Stimulated activated CD8-positive, alpha-beta memory T cell treated with anti-CD3 and anti-CD28 coated beads, Interleukin-7, amount 100 ng/mL, for 48 hours (primary cell): ENCODE measurements at places on chromosomes 16 and 17.

DNA sequence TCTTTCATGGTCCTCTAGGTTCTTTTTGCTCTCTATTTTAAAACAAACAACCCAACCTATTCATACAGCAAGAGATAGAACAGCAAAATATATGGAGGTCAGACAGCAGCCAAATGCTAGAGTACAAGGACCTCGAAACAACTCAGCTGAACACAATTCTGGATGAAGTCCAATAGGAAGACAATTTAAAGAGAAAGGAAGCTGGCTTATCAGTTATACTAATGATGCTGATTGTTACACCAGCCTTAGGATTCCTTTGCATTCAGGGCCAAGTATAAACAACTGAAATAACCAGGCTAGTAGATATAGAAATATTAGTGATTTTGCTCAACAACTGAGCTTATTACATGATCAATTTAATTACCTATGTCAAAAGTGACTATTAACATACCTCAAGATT lies 2.5 kb downstream of the SSH2 start:
- DNase-seq, result no peak

GRCh38 chr17:59684967-59685366 lies 22.3 kb downstream of the PTRH2 start:
- no peak for DNase-seq

- DNase-seq, result no peak
Observed at GRCh38 chr17:75970011-75970523, 8.9 kb downstream of the ACOX1 start.

GRCh38 chr16:4663777-4664465 lies 29.4 kb upstream of the NUDT16L1 start:
- no peak for DNase-seq

DNA sequence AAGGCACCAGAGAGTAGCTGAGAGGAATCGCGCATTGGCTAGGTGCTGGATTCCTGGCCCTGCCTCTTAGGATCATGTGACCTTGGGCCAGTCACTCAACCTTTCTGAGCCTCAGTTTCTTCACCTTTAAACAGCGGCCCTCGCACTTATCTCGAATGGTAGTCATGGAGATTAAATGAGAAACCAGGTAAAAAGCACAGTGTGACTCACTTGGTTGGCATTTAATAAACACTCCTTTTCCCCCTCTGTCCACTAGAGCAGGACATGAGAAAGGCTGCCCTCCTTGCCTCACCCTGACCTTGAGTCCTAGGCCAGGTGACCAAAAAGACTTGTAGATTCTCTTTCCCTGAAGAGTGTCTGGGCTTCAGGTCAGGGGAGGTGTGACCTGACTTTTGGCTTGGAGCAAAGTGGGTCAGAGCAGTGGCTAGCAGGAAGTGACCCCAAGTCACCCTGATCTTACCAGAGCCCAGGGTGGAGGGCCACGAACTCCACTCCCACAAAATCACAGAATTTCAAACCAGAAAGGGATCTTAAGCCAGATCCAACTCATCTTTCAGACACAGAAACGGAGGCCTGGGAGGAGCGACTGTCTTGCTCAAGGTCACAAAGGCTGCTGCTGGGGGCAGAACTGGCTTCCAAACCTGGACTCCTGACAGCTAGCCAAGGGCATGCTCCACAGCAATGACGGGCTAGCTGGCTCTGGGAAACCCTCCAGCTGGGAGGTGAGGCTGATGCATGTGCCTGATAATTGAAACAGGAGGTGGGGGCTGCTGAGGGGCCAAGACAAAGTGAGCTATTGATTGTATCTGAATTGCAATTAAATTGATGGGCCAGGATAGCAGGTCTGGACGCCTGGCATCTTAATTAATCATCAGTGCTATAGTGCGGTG lies 65.2 kb downstream of the PIPOX start:
- no peak for DNase-seq

DNA sequence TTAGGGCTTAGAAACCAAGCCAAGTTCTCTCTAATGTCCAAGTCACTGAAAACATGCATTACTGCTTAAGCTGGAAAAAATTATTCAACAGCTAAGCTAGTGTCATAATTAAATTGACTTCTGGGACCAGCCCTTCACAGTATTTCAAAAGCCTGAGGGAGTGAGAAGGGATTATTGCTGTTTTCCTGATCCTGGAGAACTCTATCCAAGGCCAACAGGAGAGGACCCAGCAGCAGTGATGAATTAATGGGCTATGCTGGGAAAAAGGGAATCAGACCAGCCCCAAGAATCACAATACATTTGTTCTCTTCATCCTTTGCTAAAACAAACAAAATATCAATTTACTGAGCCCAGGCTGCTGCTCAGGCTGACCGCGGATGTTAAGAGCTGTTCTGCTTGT lies 34.5 kb upstream of the CLEC3A start:
- DNase-seq, result no peak

GRCh38 chr17:81121841-81122733 lies 43.2 kb upstream of the PVALEF start:
- no peak for DNase-seq

DNA sequence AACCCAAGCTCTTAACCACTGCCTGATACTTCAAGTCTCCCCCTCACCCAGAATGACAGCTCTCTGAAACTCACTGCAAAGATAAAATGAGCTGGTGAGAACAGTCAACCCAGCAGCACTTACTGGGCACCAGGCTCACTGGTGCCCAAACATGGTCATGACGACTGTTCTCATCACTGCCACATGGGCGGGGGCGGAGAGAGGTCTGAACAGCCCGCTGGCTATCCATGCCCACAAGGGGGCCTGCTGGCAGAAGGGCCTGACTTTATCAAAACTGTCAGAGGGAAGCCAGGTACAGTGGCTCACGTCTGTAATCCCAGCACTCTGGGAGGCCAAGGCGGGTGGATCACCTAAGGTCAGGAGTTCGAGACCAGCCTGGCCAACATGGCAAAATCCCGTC lies 4.0 kb downstream of the MYBBP1A start:
- no peak for DNase-seq

DNA sequence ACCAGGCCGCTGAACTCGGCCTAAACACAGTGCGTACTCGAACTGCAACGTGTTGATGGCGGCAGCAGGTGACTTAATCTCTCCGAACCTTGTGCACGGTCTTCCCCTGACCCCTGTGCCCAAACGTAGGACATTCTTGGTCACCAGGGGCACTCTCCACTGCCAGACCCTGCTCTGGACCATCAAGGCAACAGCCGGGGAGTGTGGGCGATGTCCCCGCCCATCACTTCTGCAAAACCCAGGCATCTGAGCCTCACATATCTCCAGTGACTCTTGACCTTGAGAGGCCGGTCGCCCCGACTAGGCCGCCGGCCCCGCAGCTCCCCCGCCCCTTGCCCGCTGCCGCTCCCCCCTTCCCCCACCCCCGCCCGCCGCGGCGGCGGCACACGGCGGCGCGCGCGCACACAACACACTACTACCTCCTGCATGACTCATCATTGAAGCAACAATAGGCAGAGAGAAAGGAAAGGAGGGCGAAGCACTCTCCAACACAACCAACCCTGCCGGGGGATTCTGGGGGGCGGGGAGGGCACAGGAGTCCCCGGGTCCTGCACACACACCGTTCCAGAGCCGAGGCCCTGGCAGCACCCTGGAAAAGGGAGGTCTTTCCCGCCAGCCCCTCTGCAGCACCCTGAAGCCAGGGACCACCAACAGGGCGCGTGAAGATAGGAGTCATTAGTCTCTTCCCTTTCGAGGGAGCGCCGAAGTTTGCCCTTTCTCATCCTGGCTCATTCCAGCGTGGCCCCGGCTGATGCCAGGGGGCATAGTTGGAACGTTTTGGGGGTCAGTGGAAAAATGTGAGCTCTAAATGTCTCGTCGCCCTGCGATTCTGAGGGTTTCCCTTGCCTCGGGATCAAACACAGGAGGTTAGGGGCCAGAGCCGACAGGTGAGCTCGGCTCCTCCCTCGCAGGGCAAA lies 1.9 kb downstream of the MNT start:
- DNase-seq, result no peak

- DNase-seq, result no peak
Observed at GRCh38 chr17:28551421-28552175, 826 bp downstream of the UNC119 start.

DNA sequence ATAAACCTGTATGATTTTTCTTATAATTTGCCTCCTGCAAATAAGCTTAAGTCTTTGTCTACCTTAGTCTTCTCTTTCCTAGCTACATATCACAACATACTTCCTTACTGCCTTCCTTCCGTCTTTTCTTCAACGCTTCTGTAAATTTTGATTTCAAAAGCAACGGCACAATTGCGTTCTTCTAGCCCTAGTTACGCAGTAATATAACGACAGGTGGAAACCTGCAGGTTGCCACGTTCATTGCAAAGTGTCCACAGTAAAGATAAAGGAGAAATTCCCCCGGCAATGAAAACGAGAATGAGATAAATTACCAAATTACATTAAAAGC lies 546 bp upstream of the PSMD7 start:
- no peak for DNase-seq

DNA sequence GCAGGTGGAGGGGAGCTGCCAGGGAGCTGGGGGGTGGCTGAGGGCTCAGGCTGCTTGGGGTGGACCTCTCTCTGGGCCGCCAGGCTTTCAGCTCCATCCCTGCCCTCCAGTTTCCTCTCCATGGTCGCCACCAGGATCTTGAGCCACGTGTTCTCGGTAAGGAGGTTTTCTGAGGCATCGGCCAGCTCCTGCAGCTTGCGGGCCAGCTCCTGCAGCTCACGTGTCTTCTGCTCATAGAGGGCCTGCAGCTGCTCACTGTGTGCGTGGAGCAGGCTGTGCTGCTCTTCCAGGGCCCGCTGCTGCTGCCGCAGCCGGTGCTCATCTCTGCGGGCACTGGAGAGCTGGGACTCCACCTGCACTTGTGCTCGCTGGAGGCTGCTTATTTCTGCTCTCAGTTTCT lies 11.0 kb downstream of the SNN start:
- no peak for DNase-seq

DNA sequence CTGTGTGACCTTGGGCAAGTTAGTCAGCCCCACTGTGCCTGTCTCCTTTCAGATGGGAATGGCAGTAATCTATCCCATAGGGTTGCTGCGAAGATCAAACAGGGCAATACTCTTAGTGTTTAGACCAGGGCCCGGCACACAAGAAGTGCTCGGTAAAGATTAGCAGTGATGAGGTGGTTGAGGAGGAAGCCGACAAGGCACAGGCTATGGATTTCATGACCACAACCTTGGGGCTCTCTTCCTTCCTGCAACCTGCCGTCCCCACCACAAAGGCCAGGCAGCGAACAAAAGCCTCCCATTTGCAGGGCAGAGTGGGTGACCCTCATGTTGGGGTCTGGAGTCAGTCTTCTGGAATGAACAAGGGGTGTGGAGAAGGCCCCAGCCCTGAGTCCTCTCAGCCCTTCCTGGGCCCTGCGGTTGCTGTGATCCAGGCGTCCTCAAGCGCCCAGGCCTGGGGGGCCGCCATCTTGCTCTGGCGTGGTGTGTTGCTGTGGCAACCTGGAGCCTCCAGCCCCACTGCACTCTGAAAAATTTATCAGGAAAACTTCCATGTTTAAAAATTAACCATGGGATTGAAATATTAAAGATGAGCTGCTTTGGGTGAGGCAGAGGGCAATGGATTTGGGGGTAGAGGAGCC lies 9.8 kb downstream of the ADAM11 start:
- DNase-seq, result no peak

DNA sequence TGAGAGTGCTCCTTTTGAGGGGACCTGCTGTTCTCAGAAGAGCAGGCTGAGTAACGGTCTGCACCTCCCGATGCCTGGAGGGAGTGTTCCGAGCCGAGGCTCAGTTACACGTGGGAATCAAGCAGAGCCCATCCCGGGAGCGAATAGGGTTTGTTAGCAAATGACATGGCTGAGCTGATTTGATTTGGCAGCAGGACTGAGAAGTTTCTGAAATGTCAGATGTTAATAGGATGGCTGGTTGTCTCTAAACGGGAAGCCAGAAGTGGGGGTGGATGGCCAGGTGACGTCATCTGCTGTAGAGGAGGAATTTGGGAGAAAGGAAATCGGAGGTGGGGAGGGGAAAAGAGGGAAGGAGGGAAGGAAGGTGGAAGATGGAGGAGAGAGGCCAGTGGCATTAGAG lies 128.0 kb downstream of the RAP1GAP2 start:
- DNase-seq, result no peak

DNA sequence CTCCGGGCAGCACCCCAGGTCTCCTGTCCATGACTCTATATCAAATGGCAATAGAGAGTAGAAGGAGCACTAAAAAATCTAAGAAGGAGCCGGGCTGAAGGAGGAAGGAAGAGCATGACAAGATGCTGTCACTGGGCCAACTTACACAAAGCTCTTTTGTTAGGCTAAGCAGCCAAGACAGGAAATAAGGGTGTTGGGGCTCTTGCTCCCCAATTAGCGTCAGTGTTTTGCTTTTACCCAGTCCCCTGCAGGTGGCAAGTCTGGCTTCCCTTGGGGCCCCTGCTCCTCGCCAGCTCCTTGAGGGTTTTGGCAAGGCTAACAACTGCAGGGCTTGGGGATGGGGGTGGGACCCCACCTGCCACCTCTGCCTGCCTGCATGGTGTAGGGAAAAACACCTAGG lies 120.5 kb downstream of the CCT6B start:
- no peak for DNase-seq

DNA sequence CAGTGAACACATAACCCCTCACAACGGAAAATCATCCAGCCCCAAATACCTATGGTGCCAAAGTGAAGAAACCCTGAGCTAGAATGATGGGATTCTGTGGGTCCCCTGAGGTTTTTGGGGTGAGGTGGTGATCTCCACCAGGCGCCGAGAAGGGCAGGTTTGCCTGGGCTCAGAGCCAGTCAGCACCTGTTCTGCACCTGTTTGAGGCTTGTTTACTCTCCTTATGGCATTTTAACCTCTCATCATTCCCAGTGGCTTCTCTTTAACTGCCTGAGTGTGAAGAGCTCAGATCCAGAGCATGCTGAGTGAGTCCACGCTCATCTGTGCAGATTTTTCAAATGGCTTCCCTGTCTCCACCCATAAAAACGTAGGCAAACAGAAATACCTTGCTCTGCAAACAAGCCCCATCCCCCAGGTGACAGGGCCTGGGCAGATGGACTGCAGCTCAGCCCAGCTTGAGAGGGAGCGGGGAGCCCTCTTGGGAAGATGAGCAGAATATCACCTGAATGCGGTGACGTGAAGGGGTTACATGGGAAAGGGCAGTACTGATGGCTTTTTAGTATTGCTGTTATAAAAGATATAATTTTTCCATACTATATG lies 40.1 kb upstream of the CLEC19A start:
- no peak for DNase-seq

DNA sequence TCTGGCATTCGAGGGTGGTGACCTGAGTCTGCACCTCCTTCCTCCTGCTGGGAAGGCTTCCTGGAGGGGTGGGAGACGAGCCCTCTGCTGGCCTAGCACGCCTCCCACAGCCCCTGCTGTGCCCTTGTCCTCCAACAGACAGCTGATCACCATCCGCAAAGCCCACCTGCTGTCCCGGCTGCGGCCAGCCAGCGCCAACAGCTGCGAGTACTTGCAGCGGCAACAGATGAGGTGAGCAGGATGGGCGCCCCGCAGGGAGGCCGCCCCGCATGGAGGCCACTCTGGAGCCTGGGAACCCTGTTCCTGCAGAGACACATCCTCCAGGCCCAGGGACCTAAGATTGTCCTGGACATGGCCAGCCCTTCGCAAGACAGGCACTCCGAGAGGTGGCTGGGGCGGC lies 21.6 kb downstream of the UBALD1 start:
- DNase-seq, result no peak

DNA sequence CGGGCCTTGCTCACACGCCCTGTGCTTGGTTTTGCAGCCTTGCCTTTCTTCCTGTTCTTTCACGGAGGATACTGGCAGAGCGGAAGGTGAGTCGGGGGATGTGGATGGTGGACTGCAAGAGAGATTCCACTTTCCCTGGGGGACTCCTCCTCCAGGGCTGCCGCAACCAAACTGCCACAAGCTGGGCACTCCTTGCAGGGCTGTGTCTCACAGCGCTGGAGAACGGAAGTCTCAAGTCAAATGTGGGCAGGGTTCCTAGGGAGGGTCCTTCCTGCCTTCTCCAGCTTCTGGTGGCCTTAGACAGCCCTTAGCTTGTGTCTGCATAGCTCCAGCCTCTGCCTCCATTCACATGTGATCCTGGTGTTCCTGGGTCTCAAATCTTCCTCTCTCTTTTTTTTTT lies 11.4 kb upstream of the BIRC5 start:
- DNase-seq, result no peak
